CD4-positive, alpha-beta T cell treated with Interleukin-1 beta for 1 hour (primary cell): ENCODE measurements at places on chromosomes 6 and 20.

DNA sequence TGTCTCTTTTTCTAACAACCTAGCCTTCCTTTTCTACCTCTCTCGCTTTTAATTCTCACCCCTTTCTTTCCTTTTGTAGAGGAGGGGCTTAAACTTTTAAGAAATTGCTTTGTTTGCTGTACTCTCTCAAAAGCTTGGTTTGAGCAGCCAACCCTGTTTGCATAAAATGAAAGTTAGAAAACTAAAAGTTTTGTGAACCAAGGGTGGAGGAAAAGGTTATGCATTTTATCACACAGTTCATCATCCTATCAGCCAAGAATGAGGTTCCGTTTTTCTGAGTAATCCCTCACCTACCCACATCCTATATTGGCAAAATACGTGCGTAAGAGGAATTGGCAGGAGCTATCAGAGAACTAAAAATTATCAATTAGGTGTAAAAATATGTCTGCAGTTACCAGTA is 42.8 kb upstream of the LOC128125822 start:
- no peak for DNase-seq

DNA sequence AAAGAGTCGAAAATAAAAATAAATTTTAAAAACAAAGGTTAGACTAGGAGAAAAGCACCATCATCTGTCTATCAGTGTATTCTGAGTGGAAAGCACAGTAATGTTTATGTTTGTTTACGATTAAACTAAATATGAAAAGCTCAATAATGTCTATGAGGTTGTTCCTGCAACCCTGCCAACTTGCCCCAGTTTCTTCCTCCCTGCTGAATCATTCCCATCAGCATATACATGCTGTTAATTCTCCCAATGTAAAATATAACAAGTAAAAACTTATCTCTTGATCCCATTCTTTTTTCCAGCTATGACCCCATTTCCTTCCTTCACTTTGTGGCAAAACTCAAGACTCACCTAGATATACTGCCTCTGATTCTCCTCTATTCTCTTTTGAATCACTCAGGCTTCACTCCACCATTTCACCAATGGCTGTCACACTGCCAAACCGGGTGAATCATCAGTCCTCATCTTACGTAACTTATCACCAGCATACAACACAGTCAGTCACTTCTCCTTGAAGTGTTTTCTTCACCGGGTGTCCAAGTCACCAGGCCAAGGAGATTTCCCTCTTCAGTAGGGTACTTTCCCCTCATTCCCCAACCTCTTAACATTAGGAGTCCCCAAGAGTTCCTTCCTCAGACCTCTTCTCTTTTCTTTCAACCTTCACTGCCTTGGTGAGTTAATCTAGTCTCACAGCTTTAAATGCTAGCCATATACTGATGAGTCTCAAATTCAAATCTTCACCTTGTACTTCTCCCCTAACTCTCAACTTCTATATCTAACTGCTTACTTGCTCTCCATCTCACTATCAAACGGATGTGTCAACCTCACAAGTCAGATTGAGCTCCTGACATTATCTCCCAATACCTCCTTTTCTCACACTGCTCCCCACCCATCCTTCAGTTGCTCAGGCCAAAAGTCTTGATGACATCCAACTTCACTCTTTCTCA is 6.2 kb downstream of the TMEM242 start:
- peak; percentile 60 for DNase-seq

DNA sequence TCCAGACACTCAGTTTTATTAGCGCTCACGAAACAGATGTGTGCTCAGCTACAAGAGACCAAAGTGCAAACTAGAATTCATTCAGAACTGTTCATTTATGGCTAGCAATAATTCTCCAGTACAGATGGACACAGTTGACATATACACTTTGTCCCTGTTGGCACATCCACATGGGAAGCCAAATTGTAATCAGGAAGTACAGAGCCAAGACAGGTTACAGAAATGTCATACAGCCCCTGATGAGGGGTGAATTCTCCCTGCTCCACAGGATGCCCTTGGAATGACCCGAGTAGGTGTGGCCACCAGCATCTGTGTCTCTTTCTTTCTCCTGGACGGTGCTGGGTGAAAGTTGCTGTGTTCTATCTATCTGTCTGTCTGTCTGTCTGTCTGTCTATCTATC is 7.6 kb downstream of the DHX35 start:
- DNase-seq, result no peak

GRCh38 chr6:170048615-170049256 is 242.1 kb downstream of the DLL1 start:
- peak; percentile 79 for DNase-seq

DNA sequence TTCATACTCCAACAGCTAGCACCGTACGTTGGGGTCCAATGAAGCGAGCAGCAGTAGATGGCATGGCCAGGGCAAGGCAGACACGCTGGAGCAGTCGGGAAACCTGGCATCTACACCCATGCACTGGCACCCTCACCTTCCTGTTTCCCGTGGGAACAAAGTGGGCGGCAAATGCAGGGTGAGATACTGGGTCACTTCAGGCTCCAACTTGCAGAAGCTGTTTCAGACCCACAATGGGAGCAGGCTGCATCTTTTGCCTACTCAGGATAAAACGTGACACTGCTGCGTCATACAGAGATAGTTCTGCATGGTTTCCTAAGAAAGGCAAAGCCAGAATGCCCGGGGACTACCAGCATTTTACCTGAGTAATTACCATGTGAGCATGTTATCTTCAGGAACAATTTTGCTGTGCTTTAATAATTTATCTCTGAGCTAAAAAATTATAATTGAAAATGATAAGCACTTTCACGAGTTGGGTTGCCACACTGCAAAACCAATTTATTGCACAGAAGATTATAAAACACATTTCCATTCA is 10.9 kb upstream of the CD93 start:
- no peak for DNase-seq

GRCh38 chr6:67736816-67737215 is 898.3 kb upstream of the ADGRB3 start:
- no peak for DNase-seq

DNA sequence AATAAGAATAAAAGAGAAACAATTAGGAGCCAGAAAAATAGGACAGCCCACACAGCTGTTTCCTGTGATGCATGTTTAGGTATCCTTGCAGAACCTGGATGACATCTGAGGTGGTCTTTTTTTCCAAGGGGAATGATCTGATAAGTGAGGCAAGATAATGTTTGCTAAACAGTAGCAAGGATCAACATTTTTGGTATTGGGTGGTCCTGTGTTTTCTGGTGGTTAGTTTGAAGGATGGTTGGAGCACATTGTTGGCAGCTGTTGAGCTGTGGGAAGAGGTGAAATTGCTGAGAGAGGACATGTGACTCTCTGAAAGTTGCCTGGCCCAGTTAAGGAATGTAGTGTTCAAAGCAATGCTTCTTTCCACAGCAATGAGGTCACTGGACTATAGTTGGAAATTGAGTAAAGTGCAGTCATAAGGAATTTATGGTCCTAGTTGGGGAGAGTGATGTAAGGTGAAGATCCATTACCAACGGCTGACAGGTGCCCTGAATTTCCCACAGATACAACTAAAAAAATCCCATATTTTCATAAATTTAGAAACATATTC is 270.2 kb upstream of the IMPG1 start:
- DNase-seq, result no peak

DNA sequence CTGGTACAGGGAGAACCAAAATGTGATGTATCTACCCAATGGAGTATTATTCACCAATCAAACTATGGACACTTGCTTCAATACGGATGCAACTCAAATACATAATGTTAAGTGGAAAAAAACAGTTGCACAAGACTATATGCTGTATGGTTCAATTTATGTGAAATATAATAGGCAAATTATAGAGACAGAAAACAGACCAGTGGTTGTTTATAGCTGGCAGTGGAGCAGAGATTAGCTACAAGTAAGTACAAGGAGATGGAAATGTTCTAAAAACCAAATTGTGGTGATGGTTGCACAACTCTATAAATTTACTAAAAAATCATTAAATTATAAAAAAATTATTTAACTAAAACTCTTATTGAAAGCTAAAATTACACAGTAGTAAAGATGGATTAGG is 113.2 kb downstream of the PRDM1 start:
- DNase-seq, result no peak

DNA sequence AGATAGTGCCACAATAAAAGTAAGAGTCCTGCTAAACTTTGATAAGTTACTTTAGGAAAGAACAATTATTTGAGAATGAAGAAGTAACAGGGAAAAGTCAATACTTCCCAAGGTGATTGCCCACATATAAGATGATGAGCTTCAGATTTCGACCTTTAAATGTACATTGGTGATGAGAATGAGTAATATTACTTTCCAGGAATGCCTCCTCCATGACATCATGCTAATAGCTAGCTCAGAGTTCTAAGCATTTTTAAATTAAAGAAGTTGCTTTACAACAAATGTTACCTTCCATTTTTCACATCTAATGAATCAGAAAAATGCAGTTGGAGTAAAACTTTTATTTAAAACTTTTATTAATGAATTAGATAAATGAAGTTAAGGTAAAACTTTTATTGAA is 22.5 kb upstream of the OPN5 start:
- no peak for DNase-seq

DNA sequence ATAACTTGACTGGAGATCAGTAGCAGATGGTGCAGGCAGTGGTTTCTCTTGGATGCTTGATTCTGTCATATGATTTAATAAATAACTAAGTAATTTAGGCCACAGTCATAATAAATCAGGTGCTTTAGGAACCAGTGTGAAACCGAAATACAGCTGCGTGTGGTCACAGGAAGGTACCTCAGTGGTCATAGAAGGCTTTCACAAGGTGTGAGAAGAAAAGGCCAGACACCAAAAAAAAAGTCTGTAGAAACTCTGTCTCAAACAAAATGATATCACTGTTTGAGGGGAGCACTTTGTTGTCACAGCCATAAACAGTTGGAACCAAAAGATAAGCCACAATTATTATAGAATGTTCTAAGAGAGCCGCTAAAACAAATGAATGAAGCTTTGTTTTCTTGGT is 56.5 kb downstream of the ARMC2 start:
- no peak for DNase-seq

GRCh38 chr6:128724738-128725137 is 158.2 kb upstream of the LAMA2 start:
- no peak for DNase-seq

DNA sequence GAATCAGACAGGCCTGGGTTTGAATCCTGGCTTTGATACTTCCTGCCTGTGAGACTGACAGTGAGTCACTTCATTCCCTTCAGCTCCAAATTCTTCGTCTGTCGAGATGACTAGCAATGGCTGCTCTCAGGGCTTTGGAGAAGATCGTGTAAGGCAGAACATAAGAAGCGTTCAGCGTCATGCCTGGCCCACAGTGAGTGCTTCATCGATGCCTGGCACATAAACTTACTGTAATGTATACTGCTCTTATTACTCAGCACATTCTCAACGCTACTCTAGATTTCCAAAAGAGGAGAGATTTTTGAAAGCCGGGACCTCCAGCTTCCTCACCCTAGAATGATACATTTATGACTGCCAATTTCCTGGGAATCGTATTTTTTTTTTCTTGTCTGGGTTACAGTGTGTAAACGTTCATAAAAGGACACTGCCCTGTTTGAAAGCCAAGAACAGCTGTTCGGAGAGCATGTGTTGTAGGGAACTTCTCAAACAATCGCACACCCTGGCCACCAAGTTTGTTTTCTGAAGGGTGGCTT is 16.2 kb upstream of the BCAS1 start:
- DNase-seq, result no peak

- DNase-seq, result no peak
These were observed 154.9 kb downstream of the ZFAND3 start for GRCh38 chr6:37974381-37974780.

DNA sequence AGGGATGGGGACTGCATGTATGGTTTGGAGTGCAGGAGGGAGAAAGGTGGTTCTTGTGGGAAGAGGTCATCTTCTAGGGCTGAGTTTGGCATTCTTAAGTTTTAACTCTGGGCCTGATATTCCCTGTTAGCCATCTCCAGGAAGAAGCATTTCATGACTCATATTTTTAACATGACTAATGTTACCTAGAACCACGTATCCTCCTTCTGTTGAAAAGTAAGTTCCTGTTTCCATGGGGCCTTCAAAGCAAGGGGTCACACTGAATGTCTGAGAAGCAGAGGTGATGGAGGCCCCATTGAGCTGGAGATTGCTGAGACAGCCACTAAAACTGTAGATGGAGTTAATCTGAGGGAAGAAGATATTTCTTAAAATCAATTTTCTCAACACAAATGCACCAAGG is 30.2 kb downstream of the FAM229B start:
- no peak for DNase-seq

- no peak for DNase-seq
These were observed 12.9 kb upstream of the NQO2 start for GRCh38 chr6:2986722-2987221.

GRCh38 chr6:165129086-165129485 is 180.3 kb downstream of the C6orf118 start:
- no peak for DNase-seq

GRCh38 chr6:5012519-5012918 is 8.7 kb upstream of the RPP40 start:
- no peak for DNase-seq

- DNase-seq, result no peak
These were observed 13.4 kb upstream of the STX16 start for GRCh38 chr20:58637466-58638213.

DNA sequence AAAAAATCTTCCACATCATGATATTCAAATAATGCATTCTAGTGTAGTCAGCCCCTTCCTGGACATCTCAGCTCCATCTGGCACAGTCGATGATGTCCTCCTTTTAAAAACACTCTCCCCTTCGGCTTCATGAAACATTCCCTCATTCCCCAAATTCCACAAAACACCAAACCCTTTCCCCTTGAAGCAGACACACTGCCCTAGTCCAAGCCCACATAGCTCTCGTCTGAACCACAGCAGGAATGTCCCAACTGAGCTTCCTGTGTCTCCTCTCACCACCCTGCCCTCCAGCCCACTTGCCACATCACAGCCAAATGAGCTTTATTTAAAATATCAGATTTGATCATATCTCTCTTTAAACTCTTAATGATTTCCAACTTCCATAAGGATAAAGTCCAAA is 106.4 kb upstream of the CARMIL1 start:
- no peak for DNase-seq

- peak; percentile 59 for DNase-seq
These were observed 189.6 kb downstream of the GJA10 start for GRCh38 chr6:90083891-90084290.

- DNase-seq, result no peak
These were observed 24.1 kb upstream of the BPIFA3 start for GRCh38 chr20:33192912-33193501.

DNA sequence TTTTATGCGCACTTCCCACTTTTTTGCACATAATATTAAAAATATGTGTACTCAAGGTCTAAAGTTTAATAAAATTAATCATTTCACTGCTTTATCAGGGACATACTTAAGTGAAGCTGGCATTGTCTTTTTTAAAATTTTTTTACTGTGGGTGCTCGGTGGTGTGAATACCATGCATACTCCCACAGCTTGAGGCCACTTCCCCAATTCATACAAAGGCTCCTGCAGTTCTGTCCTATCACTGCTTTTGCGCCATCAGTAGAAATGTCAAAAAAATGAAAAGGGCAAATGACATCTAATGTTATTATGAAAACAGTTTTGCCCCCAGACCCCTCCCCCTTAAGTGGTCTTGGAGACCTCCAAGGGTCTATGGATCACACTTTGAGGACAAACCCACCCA is 464.1 kb upstream of the ARID1B start:
- no peak for DNase-seq

- no peak for DNase-seq
These were observed 103.4 kb downstream of the ERMARD start for GRCh38 chr6:169854813-169855212.
